ENCODE measurements at places on chromosomes 7 and 10.

- no peak for DNase-seq
Observed at GRCh38 chr10:15739254-15739970, 19.7 kb upstream of the ITGA8 start.

- no peak for DNase-seq
Observed at GRCh38 chr10:20105236-20105635, 289.0 kb downstream of the PLXDC2 start.

DNA sequence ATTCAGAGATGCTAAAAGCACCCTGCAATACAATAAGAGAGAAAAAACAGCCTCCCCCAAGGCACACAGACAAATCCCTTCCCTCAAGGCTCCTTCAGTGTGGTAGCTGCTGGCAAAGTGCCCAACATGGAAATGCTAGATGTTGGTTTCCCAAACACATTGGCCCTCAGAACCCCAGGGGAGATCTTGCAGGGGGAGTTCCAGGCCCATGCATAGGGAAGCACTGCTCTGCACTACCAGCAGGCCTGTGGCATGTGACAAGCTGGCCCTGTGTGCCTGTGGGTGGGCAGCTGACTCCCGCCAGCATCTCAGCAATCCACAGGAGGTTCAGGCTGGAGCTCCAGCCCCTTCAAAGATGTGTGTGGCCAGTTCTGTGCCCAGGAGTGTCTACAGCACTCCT is 16.8 kb upstream of the CSGALNACT2 start:
- DNase-seq = no peak

DNA sequence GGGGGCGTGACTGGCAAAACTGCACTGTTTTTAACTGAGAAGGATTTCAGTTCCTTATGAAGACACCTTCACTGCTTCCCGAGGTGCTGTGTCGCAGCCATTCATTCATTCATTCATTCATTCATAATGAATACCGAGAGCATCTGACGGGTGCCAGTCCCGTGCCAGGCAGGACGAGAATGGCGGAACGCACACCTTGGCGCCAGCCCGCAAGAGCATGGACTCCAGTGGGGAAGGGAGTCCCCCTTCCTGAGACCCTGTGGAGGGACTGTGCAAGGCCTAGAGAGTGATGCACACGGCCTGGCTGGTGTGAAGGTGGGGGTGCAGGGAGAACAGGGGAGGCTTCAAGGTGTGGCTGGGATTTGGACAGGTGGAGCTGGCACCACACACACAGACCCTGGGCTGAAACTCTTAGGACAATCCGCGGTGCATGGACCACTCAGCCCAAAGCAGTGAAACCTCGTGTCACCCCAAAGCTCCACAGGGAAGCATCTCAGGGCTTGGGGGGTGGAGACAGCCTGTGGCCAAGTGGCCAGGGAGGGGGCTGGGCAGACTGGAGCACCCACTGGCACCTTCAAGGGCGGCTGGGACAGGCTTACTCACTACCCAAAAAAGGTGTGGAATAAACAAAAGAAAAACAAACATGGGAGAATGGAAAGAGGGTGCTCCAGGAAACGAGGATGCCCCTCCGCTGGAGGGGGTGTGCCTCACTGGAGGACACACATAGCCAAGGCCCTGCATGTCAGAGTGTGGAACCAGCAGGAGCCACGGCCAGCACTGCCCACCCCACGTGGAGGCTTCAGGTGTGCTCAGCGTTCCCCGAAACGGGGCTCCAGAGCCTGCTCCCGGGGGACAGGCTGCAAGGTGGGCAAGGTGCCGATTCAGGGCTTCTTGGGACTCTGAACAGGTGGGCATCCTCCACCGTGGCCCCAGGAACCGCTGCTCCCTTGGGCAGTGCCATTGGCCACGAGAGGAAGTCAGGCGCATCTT is 37.7 kb downstream of the EBF3 start:
- DNase-seq = no peak

GRCh38 chr10:59222788-59223187 is 46.3 kb downstream of the PHYHIPL start:
- DNase-seq = no peak

- DNase-seq = no peak
Observed at GRCh38 chr10:132503581-132504421, 33.8 kb upstream of the INPP5A start.

DNA sequence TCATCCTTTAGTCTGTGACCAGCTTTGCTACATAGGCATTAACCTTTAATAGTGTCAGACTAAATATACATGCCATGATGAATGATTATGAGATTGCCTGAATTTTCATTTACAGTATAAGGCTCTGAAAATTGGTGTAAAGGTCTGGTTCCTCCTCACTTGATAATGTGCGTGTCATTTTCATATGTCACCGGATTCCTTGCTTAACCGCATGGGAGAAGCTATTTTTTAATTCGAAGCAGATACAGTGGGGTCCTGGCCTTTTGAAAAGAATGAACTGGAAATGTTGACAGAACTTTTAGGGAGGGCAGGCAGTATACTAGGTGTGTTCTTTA is 192.4 kb upstream of the SH2B2 start:
- peak; percentile 58 for DNase-seq

DNA sequence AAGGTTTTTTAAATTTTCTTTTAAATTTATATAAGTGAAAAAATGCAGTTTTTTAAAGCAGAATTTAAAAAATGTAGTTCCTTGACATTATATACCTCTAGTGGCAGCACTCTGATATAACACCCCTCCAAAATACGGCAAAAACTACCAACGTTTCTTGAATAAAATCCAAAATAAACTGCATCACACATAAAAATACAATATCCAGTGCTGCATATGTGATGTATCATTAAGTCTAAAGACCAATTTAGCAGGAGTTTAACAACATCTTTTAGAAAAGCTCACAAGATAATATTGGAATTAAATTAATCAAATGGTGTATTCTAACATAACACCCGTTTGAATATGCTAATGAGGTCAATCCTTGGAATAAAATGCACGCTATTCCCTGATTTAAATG is 1.4 kb downstream of the TCERG1L start:
- no peak for DNase-seq

DNA sequence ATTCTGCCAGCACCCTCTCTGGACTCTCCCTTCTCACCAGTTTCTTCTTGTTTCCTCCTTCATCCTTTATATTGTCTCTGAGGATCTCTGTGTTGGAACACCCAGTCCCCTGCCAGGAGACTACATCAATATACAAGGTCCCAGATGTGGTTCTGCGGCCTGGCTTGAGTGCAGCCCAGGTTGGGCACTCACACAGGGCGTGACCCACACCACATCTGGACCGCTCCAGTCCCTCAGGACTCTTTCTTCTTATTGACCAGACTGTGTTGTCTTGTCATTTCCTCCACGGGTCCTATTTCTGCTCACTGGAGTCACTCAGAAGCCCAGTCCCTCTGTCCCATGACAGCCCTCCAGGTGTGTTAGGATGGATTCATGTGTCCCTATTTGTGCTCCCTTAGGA is 26.0 kb downstream of the NKX2-3 start:
- no peak for DNase-seq

GRCh38 chr10:38093816-38094157 is 350 bp upstream of the ZNF37A start:
- DNase-seq = no peak

- DNase-seq = no peak
Observed at GRCh38 chr10:114714281-114714741, 56.2 kb upstream of the ABLIM1 start.

DNA sequence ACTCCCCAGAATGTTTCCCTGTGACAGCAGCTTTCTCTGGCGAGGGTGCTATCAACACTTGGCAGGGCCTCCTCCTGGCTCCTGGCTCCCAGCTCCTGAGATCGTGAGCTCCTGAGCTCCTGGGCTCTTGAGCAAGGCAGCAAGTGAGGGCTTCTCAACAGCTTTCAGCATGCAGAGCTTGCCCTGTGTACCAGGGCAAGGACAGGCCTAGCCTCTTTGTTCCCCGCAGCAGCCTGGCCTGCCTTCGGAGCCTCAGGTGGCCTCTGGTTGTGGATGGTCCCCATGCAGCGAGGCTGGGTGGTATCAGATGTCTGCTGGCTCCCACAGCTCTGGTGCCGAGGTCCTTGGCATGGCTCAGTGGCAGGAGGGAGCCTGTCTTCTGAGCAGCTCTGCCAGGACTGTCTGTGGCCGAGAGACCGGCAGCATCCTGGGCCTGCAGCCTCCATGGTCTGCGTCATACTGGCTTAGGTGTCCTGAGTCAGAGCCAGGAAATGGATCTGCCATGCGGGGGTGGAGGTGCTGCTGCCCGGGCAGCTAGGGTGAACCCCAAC is 44.2 kb downstream of the ZMIZ1 start:
- DNase-seq = peak; percentile 60

GRCh38 chr10:78358982-78359381 is 325.3 kb downstream of the RPS24 start:
- DNase-seq = no peak

DNA sequence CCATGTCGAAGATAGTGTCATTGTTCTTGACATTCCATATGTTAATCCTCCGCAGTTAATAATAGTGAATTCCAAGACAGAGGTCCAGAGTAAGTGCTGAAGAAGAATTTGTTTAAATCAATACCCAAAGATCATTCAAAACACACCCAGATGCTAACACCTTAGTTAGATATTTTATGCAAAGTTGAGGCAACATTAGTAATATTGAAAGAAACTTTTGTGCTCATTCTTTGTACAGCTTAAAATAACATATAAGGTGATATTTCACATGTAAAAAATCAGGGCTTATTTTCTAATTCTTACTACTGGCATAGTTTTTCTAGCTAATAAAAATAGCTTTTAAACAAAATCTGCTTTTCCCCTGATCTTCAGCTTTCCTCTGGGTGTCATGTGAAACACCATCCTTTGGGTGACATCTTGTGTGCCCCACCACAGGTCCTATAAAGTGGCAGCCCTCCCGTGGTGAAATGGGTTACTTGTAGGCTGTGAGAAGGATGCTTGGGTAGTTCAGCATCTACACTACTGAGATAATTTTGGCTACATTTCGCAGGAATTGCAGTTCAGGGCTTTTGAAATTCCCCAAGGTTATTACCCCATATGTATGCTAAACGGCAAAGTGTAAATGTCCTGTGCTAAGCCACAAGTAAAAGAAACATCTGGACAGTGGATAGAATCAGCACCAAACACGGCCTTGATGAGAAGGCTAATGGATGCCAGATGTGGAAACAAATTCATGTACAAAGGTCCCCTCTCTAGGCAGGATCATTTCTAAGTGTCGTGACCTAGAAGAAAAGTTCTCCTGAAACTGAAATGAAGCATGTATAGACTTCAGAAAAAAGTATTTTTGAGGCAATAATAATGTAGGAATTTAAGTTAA is 105.4 kb downstream of the GRM3 start:
- no peak for DNase-seq

- DNase-seq = peak; percentile 61
Observed at GRCh38 chr7:131157530-131158243, 170.0 kb upstream of the MKLN1 start.

DNA sequence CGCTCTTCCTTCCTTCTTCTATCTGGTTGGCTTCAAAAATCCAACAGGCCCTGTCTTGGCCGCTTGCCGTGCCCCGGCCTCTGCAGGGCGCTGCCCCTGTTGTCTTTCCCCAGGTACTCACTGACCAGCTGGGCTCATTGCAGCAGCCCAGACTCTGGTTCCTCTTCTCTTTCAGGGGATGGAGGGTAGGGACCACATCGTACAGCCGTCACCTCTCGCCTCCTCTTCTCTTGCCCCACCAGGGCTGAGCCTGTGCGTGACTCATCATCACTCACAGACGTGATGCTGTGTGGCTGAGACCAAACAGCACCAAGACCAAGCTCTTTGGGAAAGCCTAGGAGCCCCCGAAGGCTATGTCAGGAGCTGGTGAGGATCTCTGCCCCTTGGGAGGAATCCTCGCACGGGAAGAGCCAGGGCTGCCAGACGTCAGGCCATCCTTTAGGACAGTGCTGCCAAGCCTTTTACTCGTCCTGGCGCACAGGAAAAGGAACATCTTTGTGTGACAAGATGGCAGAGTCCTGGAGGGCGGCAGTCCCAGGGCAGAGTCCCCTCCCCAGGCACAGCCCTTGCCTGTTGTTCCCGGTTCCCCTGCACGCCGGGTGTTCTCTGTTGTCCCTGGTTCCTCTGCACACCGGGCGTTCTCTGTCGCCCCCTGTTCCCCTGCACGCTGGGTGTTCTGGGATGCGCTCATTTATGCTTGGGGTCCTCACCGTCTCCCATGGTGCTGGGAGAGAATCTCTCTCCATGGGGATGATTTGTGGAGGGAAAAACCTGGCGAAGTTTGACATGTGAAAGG is 188.5 kb upstream of the SHH start:
- DNase-seq = no peak

DNA sequence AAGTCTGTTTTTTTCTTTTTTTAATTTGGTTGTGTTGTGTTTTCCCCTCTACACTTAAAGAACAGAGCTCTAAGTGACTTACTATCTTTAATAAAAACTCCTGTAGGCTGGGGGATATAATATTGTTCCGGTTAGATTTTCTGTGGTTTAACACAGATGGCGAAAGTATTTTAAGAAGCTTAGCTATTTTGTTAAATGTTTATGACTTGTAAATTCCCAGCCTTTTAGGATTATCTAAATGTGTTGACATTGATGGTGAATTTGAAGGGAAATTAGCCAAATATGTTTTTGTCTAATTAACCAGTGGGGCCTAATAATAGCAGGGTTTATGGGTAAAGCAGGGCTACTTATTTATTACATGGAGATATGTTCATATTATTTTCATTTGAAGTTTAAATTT is 538.5 kb downstream of the INHBA start:
- DNase-seq = no peak

- DNase-seq = no peak
Observed at GRCh38 chr10:5092375-5092774, 1.8 kb upstream of the AKR1C3 start.

GRCh38 chr10:69749178-69750010 is 52.3 kb upstream of the COL13A1 start:
- DNase-seq = no peak

DNA sequence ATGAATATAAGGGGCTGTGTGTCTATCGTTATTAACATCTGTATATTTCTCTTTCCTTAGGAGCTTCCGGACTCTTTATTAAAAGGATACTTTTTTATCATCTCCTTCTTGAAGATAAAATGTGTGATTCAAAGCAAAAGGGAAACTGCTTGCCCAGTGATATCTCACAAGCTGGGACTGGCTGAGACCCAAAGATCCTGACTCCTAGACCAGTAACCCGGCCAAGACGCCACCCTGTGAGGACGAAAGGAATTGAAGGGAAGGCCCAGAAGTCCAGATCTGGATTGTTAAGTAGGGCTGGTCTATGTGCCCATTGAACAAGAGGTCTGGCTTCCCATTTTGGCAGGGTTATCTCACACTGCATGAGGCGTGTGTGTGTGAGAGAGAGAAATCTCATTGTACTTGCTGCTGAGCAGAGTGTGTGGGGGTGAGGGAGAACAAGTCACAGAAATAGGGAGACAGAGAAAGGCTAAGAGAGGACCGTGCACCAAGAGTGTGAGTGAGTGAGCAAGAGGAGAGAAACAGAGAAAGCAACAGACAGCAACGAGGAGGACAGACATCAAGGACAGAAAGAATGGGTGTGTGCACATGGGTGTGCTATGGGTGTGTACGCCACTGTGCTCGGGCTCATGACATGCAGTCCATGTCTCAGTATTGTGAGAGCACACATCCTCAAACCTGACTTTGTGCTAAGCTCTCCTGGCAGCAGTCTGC is 75.4 kb downstream of the PLXNA4 start:
- peak; percentile 36 for DNase-seq

Measured in GM04504 (cell line).